ENCODE measurements at places on chromosomes 6 and 20. TPM values are rescaled to one million over a fixed set of nuclear protein-coding genes. Genes with fewer than 3 reads are reported as not detected.

Gene MLN
- total RNA-seq, result not detected

Gene CST7
- total RNA-seq, result not detected

Gene EEF1A2
- total RNA-seq, result 141 TPM

Gene EYA4
- 11.4 TPM for total RNA-seq

Gene RIPK1
- 12.9 TPM for total RNA-seq

Gene KCNQ5
- total RNA-seq, result 1.7 TPM

Gene BEND6
- 0.96 TPM for total RNA-seq

Gene TBXT
- total RNA-seq, result not detected

Gene BTNL2
- total RNA-seq, result not detected

Gene PDE7B
- 2.2 TPM for total RNA-seq

Gene METTL24
- total RNA-seq, result not detected

Gene LMBRD1
- 12.6 TPM for total RNA-seq

Gene PNLDC1
- total RNA-seq, result not detected

Gene BCLAF1
- 65.0 TPM for total RNA-seq

Gene CLVS2
- 0.07 TPM for total RNA-seq

Gene CUL9
- 8.3 TPM for total RNA-seq

Gene FOXP4
- total RNA-seq, result 21.6 TPM

Gene CFAP61
- 0.45 TPM for total RNA-seq

Gene EYS
- not detected for total RNA-seq

Gene MRAP2
- total RNA-seq, result 1.1 TPM

Gene OPRM1
- not detected for total RNA-seq

Gene ZSCAN31
- total RNA-seq, result 2.0 TPM

Gene APOM
- 1.8 TPM for total RNA-seq

Gene MYL9
- total RNA-seq, result 19.1 TPM

Gene SLC22A2
- total RNA-seq, result not detected

Gene C20orf141
- not detected for total RNA-seq

Gene NSFL1C
- 128 TPM for total RNA-seq

Gene POPDC3
- total RNA-seq, result 30.1 TPM

Gene SLC32A1
- total RNA-seq, result not detected

Gene CNKSR3
- 5.9 TPM for total RNA-seq

Gene PLAGL1
- 9.6 TPM for total RNA-seq

Gene LY86
- not detected for total RNA-seq

Gene POU3F2
- not detected for total RNA-seq

Gene NKX2-2
- total RNA-seq, result not detected

Gene HLA-DMA
- total RNA-seq, result 2.4 TPM

Gene KCNB1
- 0.44 TPM for total RNA-seq

Gene KIF13A
- 20.1 TPM for total RNA-seq

Gene OR2H1
- total RNA-seq, result not detected

Gene CST3
- 364 TPM for total RNA-seq

Gene OCSTAMP
- not detected for total RNA-seq

Gene TDRD6
- not detected for total RNA-seq

Gene SYNGAP1
- total RNA-seq, result 4.1 TPM

Gene C6orf141
- 25.8 TPM for total RNA-seq

Gene SNAP25
- total RNA-seq, result 16.8 TPM

Gene RFX6
- total RNA-seq, result not detected

Gene MUC21
- total RNA-seq, result not detected

Gene RUNX2
- 0.81 TPM for total RNA-seq

Gene MEP1A
- total RNA-seq, result not detected

Gene C20orf96
- total RNA-seq, result 10.9 TPM

All from A549 treated with CpdA at 1 μM for 4 hours (cell line).